ENCODE measurements at places on chromosomes 1 and 21.

DNA sequence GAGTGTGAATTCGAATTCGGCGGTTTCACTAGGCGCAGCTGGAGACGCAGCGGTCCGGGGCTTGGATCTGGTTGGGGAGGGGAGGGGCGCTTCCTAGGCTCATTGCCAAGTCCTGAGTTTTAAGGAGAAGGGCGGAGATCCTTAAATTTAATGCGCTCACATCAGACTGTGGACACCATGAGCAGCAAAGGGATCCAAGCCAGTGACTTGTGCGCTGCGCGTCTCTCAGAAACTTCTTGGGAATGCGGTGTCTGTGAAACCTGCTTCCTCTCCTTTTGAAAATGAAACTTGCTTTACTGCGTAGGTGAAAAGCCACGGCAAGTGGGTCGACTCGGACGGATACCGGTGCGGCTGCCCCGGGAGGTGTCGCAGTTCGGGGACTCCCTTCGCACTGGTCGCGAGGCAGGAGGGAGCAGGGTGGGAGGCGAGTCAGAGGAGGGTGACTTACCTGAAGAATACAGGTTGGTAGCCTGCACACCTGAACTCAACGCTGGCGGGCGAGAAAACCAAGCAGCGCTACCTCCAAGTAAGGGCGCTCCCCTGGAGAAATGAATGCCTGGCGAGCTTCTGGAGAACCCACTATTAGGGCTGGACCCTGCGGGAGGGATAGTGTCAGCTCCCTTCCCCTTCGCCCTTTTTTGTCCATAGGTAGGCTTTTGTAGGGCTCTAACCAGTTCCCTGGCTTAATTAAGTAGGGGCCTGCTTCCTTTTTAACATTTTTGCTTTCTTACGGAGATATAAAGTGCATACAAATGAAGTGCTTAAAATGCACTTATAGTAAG lies 992 bp downstream of the TENT5C start:
- DNase-seq, result peak; percentile 62

DNA sequence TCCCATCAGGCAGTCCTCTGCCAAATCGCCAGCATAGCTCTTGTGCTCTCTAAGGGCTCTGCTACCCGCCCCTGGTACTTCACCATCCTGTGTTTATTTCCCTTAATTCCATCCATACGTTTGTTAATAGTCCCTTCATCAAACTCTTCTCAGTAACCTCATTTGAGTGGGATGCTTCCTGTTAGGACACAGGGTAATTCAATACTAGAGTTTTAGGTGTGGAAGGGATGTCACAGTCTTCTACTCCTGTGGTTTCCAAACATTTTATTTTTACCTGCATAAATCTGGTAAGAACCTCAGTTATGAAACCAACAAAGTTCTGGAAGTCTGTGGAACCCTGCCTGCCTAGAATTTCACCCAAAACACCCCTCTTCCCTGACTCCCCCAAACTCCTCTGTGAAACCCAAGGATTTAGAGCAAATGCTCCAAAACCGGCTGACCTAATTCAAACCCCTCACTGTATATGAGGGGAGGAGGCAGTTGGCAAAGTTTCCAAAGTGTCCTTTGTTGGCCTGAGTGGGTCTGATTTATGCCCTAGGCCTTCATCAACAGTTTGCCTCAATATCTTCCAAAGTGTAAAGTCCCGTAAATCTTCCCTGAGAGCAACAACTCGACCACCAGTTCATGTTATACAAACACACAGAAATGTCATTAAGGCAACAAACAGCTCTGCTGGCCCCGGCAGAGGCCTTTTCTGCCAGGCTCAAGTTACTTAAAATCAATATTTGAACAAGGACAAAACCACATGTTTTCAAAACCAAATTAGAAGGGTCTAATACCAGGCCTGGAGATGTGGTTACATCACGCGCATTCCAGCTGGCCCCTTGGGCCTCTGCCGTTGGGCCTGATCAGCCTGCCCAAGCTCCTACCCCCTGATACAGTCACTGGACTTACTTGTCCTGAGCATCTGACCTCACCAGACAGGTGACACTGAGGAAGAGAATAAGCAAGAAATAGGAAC lies 82.4 kb upstream of the FGGY start:
- no peak for DNase-seq

GRCh38 chr1:173827611-173828010 lies 2.9 kb upstream of the CENPL start:
- DNase-seq, result no peak

DNA sequence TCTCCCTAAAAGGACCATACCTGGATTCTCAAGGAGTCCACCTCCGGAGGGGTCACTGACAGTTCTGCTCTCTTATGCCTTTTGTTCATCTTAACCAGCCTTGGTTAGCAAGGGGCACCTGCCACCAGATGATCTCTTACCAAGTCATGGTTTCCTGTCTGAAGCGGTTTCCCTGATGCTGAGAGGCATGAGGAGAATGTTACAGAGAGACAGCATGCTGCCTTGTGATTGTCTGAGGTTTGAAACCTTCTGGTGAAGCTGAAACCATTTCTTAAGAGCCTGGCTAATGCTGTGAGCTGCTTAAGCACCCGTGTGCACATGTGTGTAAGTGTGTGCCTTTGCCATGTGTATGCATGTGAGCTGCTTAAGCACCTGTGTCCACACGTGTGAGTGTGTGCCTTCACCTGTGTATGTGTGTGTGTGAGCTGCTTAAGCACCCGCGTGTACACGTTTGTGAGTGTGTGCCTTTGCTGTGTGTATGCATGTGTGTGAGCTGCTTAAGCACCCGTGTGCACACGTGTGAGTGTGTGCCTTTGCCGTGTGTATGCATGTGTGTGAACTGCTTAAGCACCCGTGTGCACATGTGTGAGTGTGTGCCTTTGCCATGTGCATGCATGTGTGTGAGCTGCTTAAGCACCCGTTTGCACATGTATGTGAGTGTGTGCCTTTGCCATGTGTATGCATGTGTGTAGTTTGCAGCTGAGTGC lies 136.4 kb upstream of the COL6A1 start:
- no peak for DNase-seq

GRCh38 chr1:225361176-225361575 lies 66.7 kb downstream of the LBR start:
- no peak for DNase-seq

GRCh38 chr1:208461680-208462079 lies 217.5 kb upstream of the PLXNA2 start:
- DNase-seq, result no peak

GRCh38 chr1:9872430-9873165 lies 37.5 kb downstream of the CTNNBIP1 start:
- DNase-seq, result no peak

All from left colon (tissue), 2 donors.